ENCODE measurements at places on chromosomes 6 and 20. TPM values are rescaled to one million over a fixed set of nuclear protein-coding genes. Genes with fewer than 3 reads are reported as not detected.

DNA sequence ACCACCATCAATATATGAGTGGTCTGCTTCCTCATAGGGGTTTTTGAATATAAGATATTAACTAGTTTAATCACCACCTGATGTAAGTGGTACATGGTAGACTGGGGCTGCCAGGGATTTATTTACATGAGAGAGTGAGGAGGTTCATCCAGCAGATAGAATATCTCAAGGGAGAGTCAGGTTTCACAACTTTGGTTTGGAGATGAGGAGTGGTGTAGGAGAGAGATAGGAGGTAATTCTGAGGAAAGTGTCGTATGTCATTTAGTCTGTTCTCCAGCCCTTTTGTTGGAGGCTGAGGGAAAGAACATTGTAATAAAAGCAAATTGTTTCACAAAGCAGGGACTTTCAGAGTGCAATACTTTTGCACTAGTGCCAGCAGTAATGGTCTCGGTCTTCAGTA lies 16.8 kb downstream of the L3MBTL3 start:
- no peak for DNase-seq

Gene NECAB3
- total RNA-seq: 18.1 TPM

Gene CLPSL2
- total RNA-seq: not detected

DNA sequence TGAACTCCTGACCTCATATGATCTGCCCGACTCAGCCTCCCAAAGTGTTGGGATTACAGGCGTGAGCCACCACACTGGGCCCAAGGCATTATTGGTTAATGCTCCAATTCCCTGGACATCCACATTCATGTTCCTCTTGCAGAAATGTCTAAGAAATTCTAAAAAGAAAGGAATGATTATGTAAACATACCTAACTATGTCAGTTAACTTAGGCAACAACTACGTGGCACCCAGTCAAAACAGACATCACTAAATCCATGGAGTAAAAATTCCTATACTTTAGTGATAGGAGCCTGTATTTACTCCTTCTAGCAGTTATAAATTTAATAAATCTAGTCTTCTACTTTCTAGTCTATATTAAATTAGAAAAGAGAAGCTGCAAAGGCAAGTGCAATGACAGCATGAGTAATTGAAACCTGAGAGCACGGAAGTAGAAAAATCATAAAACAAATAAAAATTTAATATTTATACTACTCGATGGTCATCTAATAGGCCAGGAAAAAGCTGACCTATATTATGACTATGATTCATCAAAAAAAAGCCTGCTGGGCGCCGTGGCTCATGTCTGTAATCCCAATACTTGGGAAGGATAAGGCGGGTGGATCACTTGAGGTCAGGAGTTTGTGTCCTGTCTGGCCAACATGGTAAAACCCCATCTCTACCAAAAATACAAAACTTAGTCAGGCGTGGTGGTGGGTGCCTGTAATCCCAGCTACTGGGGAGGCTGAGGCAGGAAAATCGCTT lies 4.2 kb downstream of the AHI1 start:
- DNase-seq: peak; percentile 35

GRCh38 chr6:88251301-88251700 lies 85.2 kb upstream of the CNR1 start:
- DNase-seq: no peak

GRCh38 chr6:33695451-33695887 lies 16.0 kb downstream of the UQCC2 start:
- DNase-seq: no peak

DNA sequence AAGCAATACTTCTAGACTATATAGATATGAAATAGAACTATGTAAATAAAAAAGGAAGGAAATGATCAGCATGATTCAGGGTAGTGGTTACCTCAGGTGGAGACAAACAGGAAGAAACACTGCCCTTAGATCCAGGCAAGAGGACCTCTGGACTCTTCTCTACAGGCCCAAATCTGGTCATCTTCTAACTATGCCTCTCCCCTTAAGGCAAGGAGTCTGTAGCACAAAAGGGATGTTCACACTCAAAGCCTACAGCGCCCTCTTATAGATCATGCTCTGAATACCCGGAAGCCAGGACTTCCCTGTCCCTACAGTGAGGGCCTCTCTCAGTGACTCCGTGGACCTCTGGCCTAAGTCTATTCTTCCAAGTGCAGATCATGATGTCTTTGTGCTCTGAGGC lies 30.4 kb upstream of the HIVEP2 start:
- DNase-seq: no peak

- DNase-seq: no peak
Measured at GRCh38 chr20:52518735-52519134, 327.2 kb upstream of the ZFP64 start.

DNA sequence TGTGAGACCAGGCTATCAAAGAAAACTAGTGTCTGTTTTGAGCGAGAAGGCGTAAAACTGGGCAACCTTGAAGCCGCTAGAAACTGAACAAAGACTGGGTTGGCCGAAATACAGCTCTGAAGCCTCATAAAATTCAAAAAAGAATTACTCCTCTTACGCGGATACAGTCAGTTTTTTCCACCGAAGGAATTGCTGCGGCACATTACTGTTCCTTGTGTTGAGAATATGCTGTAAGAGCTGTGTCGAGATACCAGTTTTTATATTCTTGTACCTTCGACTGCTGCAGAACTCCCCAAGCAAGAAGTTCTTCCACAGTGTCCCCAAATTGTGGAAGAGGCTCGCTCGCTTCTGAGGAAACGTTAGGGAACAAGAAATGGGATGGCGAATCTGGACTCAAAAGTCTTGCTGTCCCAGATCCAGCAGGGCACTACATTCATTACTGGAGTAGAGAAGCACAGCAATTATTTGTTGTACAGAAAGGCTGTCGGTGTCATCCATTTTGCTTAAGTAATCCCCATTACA lies 523 bp upstream of the COX7A2 start:
- DNase-seq: no peak

- no peak for DNase-seq
Measured at GRCh38 chr20:10508060-10508459, 73.0 kb downstream of the SLX4IP start.

Gene NNAT
- 10.7 TPM for total RNA-seq

Gene PTCRA
- total RNA-seq: not detected

DNA sequence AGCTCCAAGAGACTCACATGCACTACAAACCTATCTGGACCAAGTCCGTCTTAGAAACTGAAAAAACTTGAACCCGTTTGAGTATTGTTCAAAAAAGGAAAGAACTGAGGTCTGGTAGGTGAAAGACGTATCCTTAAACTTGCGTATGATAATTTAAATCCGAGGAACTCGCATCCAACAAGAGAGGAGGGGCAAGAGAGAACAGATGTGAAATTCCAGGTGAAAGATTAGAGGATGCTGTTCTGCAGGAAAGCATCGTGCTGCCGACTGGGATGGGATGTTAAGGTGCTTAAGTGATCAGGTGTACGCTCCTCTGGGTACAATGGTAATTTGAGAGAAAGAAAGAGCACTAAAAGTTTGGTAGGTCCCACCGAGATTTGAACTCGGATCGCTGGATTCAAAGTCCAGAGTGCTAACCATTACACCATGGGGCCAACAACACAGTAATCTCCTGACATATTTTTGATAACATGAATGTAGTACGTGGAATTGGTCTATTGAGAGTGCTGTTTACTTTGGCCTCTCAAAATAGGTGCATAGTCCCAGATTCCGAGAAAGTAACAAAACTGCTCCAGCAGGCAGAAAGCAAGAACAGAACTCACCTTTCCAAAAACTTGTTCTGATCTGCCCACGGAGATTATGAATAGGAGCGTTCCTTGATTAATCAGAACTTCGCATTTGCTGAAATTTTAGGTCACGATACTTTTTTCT lies 53.5 kb upstream of the BTN3A2 start:
- DNase-seq: peak; percentile 81

- DNase-seq: peak; percentile 37
Measured at GRCh38 chr6:81751388-81752083, 945 bp downstream of the TENT5A start.

Gene HEY2
- total RNA-seq: not detected

DNA sequence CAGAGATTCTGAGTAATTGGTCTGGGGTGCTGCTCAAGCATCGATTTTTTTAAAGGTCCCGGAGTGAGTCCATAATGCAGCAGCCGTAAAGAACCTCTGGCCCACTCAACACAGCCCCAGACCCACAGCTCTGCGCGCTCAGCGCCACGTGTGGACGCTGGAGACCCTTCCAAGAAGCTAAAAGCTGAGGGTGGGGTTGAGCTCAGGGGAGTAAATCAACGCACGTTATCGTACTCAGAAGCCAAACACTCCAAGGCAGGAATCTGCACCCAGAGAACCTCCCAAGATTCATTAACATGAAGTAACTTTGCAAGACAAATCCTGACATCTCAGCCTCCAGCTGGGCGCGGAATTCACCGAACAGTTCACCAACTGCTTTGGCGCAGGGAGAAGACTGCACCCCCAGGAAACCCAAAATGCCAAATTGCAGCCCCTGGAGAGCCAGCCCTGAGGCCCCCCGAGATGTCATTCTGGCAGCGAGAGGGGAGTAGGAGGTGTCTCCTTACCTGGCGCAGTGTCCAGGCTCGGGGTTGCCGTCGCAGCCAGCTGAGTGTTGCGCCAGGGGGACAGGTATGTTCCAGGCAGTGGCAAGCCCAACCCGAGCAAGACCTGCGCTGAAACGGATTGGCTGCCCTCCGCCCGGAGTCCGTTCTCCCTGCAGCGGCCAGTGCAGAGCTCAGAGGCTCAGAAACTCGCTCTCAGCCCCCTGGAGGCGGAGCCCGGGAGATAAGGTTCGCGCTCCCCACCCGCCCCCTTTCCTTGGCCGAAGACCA lies at the start of gene COL21A1:
Gene COL21A1, minus strand, starts transcription at position 700 of the 773 bp plus-strand sequence. CDS start 64,962 bp downstream, outside the sequence.
- peak; percentile 35 for DNase-seq

Gene RIPPLY2
- total RNA-seq: not detected

Gene CDH22
- total RNA-seq: not detected

Gene TRIM15
- not detected for total RNA-seq

DNA sequence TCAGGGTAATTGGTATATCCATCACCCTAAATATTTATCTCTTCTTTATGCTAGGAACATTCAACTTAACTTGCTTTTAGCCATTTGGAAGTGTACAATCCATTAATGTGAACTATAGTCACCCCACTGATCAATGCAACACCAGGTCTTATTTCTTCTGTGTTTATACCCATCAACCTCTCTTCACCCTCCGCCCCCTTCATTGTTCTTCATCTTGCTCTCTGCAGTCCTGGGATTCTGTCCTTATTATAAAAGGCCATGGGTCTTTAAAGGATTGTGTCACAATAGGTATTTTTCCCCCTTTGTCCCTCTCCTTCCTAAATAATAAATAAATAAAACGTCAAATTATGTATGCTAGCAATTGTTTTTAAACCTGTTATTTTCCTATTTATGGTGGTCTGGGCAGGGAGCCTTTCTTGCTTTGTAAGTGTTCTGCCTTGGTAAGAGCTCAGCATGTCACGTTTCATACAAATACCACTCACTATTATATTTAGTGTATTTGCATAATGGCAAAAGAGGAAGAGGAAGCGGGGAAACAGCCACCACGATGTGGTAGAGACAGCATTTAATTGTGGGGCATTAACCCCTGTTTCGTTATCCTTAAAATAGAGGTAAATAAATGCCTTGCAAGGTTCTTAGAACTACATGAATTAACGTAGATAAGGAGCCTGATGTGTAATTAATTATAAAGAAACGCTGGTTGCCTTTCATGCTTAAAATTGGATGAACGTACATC lies 1.9 kb downstream of the ABRACL start:
- DNase-seq: no peak

Gene PI3
- total RNA-seq: not detected

Gene GGT7
- 5.0 TPM for total RNA-seq

DNA sequence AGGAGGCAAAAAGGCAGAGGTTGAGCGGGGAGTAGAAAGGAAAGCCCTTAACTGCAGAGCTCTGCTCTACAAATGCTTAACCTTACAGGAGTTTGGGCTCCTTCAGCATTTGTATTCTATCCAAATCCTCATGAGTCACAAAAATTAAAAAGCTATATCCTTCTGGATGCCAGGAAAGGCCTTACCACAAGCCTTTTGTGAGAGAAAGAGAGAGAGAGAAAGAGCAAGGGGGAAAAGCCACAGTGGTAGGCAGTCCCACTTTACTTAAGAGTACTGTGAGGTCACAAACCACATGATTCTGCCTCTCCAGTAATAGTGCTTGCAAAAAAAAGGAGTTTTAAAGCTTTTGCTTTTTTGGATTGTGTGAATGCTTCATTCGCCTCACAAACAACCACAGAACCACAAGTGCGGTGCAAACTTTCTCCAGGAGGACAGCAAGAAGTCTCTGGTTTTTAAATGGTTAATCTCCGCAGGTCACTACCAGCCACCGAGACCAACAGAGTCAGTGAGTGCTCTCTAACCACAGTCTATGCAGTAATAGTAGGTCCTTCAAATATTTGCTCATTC lies at the start of gene RUNX2:
Gene RUNX2, plus strand, starts transcription at position 375 of the 567 bp plus-strand sequence. CDS start 397 bp downstream, outside the sequence.
- DNase-seq: no peak

DNA sequence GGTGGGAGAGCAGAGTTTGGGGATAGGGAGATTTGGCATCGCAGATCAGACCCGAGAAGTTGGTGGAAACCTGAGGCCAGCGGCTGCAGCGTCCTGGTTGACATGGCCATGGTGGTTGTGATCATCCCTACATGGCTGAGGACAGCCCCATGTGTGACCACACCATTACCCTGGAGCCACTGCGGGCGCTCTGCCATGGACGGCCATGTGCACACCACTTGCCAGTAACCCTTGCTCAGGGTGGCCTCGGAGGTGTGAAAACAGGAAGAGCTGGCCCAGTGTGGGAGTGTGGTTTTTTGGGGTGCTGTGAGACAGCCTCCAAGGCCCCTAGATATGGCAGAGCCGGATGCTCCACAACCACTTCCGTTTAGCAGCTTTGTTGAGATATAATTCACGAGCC lies 64.4 kb downstream of the TMEM242 start:
- no peak for DNase-seq

Measured in endothelial cell of umbilical vein (primary cell).